ENCODE measurements at places on chromosomes 2 and 18.

- no peak for DNase-seq
Observed at GRCh38 chr2:190466819-190467446, 58.8 kb downstream of the MFSD6 start.

- DNase-seq = no peak
Observed at GRCh38 chr18:69400253-69400975, at the start of gene DOK6. TSS of gene DOK6 (plus strand) at chr18:69400888.

- DNase-seq = no peak
Observed at GRCh38 chr2:222481941-222482340, 57.6 kb downstream of the SGPP2 start.

GRCh38 chr18:38651736-38652135, 1086.1 kb upstream of the CELF4 start:
- no peak for DNase-seq

GRCh38 chr2:225326969-225327368, 72.5 kb upstream of the NYAP2 start:
- no peak for DNase-seq

- DNase-seq = no peak
Observed at GRCh38 chr2:8378016-8378810, 303.6 kb upstream of the ID2 start.

DNA sequence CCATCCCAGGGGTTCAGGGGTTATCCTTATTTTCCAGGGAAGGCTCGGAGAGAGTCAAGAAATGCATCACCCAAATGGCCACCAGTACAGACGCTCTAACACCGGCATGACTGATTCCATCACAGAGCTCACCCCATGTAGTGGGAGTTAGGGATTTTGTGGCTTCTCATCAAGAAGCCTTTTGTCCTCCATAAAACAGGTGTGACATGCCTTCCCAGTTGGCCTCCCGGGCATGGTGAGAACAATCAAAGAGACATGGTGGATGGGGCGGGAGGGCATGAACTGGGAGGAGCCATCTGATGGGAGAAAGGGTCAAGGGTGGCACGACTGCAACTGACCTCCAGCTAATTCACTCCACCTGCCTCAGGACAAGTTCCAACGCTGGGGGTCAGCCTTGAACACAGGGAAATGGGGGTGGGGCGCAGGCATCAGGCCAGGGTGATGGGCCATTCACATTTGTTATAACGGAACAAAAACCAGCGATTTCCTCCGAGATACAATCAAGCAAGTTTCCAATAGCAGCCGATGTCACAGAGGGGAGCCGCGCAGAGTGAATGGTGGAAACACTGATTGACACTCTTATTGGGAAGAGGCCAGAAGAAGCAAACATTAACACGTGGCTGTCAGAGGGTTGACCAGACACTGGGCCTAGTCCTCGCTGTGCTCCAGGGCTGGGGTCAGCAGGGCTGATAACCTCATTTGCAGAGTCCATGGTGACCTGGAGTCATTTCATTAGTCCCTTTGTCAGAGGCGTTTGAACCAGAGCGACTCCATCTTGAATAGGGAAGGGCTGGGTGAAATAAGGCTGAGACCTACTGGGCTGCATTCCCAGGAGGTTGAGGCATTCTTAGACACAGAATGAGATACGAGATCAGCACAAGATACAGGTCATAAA, 80.5 kb upstream of the HPCAL1 start:
- no peak for DNase-seq

DNA sequence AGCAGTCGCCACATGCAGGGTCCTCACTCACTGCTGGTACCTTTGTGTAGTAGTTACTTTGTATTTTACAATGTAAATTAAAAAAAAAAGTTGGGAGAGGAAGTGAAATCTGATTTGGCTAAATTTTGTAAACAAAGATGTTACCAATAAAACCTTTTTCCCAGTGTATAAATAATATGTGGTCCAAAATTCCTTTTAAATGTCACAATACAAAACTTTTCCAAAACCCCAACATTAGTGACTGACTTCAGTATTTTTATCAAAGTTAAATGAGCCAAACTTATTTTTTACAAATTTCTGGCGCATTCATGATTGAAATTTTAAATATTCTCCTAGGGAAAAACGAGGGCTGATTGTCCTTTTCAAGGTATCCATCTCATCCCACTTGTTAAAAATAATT, 239.9 kb downstream of the AGAP1 start:
- DNase-seq = no peak

DNA sequence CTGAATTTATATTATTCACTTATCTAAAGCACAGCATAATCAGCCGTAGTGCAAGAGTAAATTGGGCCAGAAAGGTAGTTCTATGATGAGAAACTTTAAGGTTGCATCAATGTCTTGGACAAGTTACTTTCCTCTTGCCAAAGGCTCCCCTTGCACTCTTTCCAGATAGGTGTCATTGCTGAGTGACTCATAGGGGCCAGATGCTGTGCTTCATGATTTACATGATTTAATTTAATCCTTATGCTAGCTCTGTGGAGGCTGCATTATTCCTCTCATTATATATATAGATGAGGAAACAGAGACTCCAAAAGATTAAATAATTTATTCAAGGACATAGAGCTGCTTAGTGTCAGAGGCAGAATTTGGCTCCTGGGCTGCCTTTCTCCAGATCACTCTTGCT, 5.0 kb downstream of the CFAP221 start:
- no peak for DNase-seq

- no peak for DNase-seq
Observed at GRCh38 chr2:105081006-105081601, 43.2 kb downstream of the MRPS9 start.

- DNase-seq = no peak
Observed at GRCh38 chr2:157839162-157839801, 36.8 kb downstream of the ACVR1 start.

DNA sequence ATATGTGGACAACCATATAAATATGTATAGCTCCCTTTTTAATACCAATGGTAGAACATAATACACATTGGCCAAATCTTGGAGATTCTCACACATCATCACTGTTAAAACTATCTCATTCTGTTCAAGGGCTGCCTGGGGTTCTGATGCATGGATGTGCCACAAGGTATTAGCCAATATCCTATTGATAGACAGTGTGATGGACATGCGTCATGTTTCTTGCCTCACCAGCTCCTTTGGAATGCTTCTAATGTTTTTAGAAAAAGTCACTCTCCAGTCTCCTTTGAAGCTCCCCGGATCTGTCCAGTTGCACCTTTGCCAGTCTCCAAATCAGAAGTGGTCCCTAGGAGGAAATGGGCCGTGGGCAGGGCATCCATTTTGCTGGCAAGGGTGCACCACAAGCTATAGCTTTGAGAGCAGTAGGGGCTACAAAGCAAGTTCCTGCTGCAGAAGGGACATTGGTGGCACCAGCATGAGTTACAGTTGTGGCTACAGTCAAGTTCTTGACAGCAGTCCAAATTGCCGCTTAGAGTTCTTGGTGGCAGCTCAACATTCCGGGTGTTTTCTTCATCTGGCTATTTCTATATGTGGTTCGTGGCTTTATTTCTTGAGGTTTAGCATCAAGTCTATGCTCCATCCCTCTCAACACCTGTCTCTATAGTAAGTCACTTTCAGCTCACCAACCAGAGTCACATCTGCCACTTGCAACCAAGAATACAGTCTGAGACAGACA, 25.1 kb upstream of the ATRAID start:
- no peak for DNase-seq

- DNase-seq = no peak
Observed at GRCh38 chr2:54940723-54941122, 109.5 kb downstream of the RTN4 start.

DNA sequence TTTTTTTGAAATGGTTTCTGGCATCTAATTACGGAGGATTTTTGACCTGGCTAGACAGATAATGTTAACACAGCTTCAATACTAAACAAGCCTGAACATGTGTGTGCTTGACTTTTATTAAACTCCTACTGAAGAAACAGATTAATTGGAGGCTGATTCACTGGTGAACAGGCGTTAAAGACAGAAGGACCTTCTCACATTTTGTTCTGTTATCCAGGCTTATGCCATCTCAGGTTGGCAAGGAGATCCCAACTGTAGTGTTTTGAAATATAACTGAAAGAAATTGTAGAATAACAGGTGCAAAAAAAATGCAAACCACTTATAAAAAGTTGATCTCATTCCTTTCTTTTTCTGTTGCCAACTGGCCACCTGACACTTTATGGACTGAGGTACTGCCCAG, 269.6 kb downstream of the ARHGAP15 start:
- no peak for DNase-seq

GRCh38 chr2:46297546-46298271, 502 bp downstream of the EPAS1 start:
- DNase-seq = peak; percentile 74

DNA sequence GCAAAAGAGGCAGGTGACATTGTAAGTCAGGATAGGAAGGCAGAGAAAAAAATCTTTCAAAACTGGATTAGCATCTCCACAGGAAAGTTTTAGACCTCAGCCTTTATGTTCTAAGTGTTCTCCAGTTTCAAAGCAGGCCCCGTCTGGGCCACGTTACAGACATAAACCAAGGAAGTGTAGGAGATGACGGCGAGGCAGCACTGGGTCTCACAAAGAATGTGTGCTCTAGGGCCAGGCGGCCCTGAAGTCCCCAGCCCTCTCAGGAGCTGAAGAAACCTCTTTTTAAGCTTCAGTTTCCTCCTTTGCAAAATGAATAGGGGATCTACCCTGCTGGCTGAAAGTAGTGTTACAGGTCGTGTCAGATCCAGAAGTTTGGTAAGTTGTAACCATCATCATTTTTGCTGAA, 81.7 kb downstream of the SPRED2 start:
- no peak for DNase-seq

- no peak for DNase-seq
Observed at GRCh38 chr2:28232295-28232694, 160.4 kb upstream of the FOSL2 start.

GRCh38 chr18:70374154-70374553, 85.3 kb downstream of the SOCS6 start:
- DNase-seq = no peak

DNA sequence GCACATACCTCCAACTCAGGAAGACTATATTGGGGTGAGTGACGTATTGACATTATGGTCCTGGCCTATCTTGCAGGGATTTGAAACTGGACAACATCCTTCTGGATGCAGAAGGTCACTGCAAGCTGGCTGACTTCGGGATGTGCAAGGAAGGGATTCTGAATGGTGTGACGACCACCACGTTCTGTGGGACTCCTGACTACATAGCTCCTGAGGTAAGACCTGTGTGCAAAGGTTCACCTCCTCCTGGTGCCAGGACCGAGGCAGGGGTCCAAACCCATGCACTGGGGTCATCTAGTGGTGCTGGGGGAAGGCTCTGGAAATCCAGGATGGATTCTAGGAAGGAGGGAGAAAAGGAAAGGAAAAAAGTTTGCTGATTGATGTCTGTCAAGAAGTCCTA, 152.2 kb upstream of the EPAS1 start:
- DNase-seq = no peak
